CD4-positive, alpha-beta T cell treated with Interleukin-15 for 1 hour (primary cell): ENCODE measurements at places on chromosomes 1 and 21.

- DNase-seq: no peak
Observed at GRCh38 chr1:46466477-46467182, 23.0 kb upstream of the DMBX1 start.

- no peak for DNase-seq
Observed at GRCh38 chr1:243474136-243474881, 218.5 kb downstream of the SDCCAG8 start.

GRCh38 chr1:180815188-180815587, 97.5 kb upstream of the KIAA1614 start:
- no peak for DNase-seq

DNA sequence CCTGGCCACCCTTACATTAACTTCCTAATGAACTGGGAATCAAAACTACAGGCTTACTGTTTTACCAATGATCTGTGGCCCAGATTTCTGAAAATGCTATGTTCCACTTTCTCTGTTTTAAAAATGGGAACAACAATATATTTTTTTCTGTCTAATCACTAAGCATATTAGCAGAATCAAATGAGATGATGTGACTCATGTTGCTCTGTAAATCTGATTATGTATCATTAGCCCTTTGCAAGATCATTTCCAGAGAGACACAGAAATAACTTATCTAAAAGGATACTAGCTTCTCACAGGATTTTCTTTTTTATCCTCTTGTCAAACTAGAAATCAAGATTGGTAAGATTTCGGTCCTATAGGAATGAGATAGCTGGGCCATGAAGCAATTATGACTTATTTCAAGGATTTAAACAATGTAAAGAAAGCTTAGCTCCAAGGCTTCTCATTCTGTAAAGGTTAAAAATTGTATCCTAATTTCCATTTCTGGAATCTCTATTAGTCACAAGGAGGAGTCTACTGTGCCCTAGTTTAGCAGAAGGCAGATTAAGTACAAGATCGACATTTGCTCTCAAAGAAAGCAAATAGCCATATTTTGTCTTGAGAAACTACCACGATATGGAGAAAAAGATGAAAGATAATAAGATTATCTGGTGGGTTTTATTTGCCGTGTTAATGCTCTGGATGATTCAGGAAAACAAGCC, 32.4 kb upstream of the CAMSAP2 start:
- no peak for DNase-seq

- no peak for DNase-seq
Observed at GRCh38 chr1:79547514-79547913, 541.0 kb upstream of the ADGRL4 start.

DNA sequence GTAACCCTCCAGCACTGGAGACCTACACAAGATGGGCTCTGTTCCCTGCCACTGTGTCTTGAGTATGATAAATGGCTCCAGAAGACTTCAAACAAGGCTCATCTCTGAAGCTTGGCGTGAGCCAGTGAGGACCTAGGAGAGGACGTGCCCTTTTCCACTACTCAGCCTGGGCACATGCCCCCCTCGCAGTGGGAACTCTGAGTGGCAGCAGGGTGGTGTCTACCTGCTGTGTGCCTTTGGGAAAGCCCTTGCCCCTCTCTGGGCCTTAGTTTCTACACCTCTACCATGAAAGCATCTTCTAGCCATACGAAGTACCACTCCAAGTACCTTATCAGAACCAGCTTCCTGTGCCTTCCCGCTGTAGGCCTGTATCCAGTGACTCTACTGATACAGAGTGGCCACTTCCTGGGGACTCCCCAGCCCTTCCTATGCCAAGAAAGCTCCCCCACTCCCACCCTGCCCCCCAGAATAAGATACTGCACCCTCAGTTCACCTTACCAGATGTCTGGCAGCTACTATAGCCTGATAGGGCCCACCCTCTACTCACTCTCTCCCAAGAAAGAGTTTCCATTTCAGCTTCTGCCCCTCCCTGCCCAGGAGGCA, 3.1 kb upstream of the MOB3C start:
- no peak for DNase-seq

DNA sequence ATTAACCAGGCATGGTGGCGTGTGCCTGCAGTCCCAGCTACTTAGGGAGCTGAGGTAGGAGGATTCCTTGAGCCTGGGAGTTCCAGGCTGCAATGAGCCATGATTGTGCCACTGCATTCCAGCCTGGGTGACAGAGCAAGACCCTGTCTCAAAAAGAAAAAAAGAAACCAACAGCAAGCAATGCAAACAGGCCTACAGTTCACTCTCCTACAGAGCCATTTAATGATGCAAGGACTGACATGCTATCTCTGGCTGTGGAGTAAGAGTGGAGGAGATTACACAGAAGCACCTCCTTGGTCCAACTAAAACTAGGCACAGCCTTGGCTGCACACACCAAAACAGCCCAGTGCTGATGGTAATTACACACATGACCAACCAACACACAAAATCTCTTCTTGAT, 127.5 kb upstream of the SOD1 start:
- DNase-seq: no peak

- no peak for DNase-seq
Observed at GRCh38 chr1:23889074-23889473, 21.0 kb upstream of the FUCA1 start.

DNA sequence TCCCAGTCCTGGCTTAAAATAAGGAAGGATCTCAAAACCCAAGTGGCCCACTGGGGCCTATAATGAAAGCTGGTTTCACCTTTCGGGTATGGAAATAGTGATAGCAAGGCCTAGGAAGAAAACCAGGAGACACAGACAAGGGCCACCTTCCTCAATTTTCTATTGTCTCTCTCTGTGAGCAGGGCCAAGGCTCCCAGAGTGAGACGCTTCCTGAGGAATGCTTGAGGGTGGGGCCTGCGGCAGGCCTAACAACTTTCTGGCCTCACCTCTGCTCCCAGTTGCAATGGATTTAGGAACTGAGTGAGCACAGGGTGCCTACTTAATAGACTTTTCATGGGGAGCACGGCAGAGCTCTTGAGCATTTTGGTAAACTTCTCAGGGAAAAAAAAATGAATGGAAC, 300.9 kb downstream of the ASTN1 start:
- no peak for DNase-seq

GRCh38 chr21:33387294-33387693, 15.9 kb upstream of the IFNGR2 start:
- no peak for DNase-seq
